ENCODE measurements at places on chromosomes 7 and 10. TPM values are rescaled to one million over a fixed set of nuclear protein-coding genes. Genes with fewer than 3 reads are reported as not detected.

Gene ANKRD30A
- not detected for polyA plus RNA-seq

Gene UBN2
- polyA plus RNA-seq = 2.0 TPM

Gene SPAG6
- 0.30 TPM for polyA plus RNA-seq

- peak; percentile 44 for DNase-seq
- H3K4me3 ChIP-seq = no peak overlapping the region
- H3K36me3 ChIP-seq = no peaks in the 10 kb centered on the region
- no peaks in the 10 kb centered on the region for H3K27me3 ChIP-seq
- H3K27ac ChIP-seq = no peak overlapping the region
- peaks cover 7% of the 10 kb centered on the region for H3K4me1 ChIP-seq
Observed at GRCh38 chr7:159020987-159021386, 123.7 kb downstream of the VIPR2 start.

DNA sequence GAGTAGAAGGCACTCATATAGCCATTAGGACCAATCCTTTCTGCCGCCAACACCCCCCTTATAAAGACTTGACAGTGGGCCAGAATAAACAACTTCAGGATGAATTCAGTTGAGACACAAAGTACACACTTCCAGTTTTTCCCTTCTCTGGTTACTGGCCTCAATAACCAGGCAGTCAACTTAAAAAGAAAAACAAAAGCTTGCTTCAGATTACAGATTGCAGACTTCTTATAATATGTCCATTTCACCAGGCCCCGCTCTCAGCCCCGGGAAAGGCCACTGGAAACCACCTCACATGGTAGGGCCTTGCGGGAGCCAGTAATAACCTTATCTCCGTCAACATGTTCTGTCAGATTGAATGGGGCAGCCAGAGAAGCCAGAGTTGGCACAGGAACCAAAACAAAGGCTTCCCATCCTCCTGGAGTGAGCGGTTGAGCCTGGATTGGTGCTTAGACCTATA lies 108.8 kb downstream of the EGFR start:
- DNase-seq = peak; percentile 75
- peaks cover 8% of the 10 kb centered on the region for H3K4me1 ChIP-seq
- H3K36me3 ChIP-seq = no peaks in the 10 kb centered on the region
- H3K27me3 ChIP-seq = no peaks in the 10 kb centered on the region
- no peak overlapping the region for H3K4me3 ChIP-seq

DNA sequence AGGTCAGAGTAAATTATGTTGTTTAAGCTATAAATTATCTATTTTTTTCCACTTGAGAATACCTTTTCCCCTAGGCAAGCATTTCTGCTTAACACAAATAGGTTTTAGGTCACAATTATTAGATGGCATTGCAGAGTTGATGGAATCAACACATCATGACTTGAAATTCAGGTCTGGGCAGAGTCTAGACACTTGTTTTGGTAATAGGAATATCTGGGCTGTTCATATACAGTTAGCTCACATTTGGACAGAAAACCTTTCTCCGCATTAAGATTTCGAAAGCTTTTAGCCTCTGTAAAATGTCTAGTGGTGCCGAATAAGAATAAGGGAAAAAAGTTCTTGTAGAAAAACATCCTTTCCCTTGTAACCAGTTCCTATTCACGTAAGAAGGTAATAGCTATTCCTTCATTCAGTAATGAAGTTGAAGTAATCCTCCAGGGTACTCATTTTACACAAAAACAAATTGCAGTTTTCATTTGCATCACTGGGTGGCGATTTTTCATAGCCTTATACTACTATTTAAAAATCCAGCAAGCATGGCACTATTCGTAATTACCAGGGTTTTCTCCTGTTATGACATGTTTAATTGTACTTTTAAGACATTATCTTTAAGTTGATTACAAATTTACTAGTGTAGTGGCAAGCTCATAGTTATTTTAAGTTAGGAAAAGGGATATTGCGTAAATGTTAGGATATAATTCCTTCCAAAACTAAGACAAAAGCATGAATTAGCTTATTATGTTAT lies 37.0 kb downstream of the RPA3 start:
- no peak overlapping the region for H3K4me3 ChIP-seq
- H3K27ac ChIP-seq = no peak overlapping the region
- no peaks in the 10 kb centered on the region for H3K36me3 ChIP-seq

- no peaks in the 10 kb centered on the region for H3K36me3 ChIP-seq
- H3K4me1 ChIP-seq = no peaks in the 10 kb centered on the region
- H3K27me3 ChIP-seq = no peaks in the 10 kb centered on the region
- peak; percentile 98 for DNase-seq
- no peak overlapping the region for H3K27ac ChIP-seq
- peak overlapping the region; percentile 50 for H3K4me3 ChIP-seq
Observed at GRCh38 chr7:25950488-25951413, 201.2 kb upstream of the NFE2L3 start.

GRCh38 chr10:28432210-28432676 lies 100.7 kb upstream of the WAC start:
- H3K36me3 ChIP-seq = no peaks in the 10 kb centered on the region
- no peaks in the 10 kb centered on the region for H3K4me1 ChIP-seq
- H3K27ac ChIP-seq = no peak overlapping the region
- H3K4me3 ChIP-seq = no peak overlapping the region

DNA sequence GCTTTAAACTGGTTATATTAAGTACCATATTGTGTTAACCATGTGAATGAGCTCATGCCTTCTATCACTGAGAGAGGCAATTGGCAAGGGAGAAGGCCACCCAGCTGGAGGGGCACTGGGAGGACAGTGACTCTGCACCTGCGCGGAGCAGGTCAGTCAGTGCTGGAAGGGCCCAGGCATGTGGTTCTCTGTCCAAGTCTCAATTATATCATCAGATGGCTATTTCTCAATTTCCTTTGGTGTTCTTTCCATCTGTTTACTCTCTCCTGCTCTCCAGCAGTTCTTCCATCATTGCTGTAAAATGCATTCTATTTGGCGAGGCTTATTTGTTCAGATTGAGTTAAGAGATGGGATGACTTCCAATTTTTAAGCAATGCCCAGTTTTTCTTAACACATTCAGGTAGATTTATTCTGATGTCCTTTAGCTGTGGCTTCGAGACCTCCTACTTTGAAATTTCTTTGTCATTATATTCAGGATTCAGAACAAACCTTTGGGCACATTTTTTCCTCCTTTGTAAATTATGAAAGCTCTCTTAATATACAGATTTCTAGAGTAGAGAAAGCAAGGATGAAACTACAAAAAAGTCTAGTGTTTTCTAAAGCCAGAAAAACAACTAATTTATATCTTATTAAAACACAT lies 159.3 kb downstream of the BMPER start:
- H3K4me1 ChIP-seq = no peaks in the 10 kb centered on the region
- no peaks in the 10 kb centered on the region for H3K36me3 ChIP-seq
- H3K27me3 ChIP-seq = no peaks in the 10 kb centered on the region
- no peak overlapping the region for H3K4me3 ChIP-seq
- no peak overlapping the region for H3K27ac ChIP-seq

DNA sequence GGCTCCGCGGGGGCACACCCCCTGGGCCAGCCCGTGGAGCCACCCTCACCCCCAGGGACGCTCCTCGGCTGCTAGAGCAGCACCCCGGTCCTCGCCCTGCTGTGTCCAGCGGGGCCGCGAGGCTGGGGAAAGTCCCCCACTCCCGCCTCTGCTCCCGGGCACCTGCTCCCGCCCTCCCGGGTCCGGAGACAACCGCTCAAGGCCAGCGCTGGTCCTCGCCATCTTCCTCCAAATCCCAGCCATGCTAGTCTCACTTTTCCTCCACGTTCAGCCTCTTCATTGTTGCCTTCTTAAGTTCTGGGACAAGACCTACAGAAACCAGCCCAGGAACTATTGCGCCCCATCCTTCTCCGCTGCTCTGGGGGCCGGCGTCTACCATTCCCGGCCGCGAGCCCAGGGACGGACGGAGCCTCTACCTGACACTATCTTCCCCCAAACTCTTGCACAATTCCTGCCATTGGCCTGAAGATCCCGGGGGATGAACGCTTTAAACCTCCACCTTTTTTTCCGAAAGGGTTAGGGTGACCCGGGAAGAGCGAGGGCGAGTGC lies 4.8 kb upstream of the KCP start:
- DNase-seq = no peak
- no peaks in the 10 kb centered on the region for H3K27me3 ChIP-seq
- no peak overlapping the region for H3K27ac ChIP-seq
- H3K4me3 ChIP-seq = no peak overlapping the region
- no peaks in the 10 kb centered on the region for H3K36me3 ChIP-seq

DNA sequence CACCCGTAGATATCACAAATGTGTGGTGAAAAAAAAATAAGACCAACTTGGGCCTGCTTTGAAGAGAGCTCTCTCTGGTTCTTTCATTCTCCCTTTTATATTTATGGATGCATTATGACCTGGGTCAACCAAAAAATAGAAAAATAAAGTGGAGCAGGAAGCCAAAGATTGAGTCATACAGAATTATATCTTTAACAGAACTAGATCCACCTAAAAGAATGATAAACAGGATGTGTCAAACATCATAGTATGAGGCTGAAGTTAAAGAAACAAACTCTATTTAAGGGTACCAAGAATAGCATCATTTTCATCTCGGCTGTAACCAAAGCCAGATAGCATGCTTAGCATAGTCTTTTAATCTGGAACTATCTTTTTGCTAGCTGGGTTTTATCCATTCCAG lies 28.8 kb upstream of the NMT2 start:
- no peaks in the 10 kb centered on the region for H3K4me1 ChIP-seq
- no peaks in the 10 kb centered on the region for H3K27me3 ChIP-seq
- DNase-seq = no peak

DNA sequence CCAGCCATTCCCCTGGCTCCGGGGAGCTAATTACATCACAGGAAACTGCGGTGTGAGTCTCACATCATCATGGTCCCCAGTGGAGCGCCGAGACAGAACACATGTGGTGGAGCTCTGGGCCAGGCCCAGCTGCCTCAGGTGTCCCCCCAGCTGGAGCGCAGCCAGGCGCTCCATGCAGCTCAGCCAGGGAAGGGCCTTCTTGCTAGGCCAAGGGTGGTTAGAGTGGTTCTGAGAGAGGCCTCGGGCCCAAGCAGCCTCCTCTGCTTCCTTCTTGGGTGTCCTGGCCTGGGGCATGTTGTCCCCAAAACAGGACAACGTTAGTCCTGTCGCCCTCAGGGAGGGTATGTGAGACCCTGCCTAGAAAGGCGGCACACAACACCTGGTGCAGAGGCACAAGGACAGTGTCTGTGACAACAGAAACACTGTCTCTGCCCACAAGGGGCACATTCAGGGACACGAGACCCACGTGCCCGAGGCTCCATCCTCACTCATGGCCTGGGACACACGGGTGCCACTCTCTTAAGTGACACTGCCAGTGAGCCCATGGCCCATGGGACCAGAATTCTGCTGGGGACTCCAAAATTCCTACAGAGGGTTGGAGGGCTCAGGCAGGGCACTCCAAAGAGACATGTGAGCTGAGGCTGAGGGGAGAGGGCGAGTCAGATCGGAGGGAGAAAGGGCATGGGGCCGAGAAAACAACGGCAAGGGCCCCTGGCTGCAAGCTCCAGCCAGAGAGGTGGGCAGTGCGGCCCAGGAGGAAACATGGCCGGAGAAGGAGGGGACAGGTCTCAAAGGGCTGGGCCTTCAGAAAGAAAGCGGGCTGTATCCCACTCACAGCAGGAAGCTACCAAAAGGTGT lies 37.0 kb upstream of the RET start:
- peak; percentile 52 for DNase-seq
- H3K36me3 ChIP-seq = no peaks in the 10 kb centered on the region
- no peak overlapping the region for H3K4me3 ChIP-seq
- H3K4me1 ChIP-seq = no peaks in the 10 kb centered on the region
- H3K27ac ChIP-seq = no peak overlapping the region

GRCh38 chr10:24915304-24915703 lies 37.1 kb downstream of the PRTFDC1 start:
- H3K4me1 ChIP-seq = no peaks in the 10 kb centered on the region
- H3K27ac ChIP-seq = no peak overlapping the region
- no peak overlapping the region for H3K4me3 ChIP-seq
- no peaks in the 10 kb centered on the region for H3K36me3 ChIP-seq

- no peak overlapping the region for H3K4me3 ChIP-seq
- no peaks in the 10 kb centered on the region for H3K4me1 ChIP-seq
- DNase-seq = no peak
- H3K27ac ChIP-seq = no peak overlapping the region
- no peaks in the 10 kb centered on the region for H3K27me3 ChIP-seq
Observed at GRCh38 chr10:13143766-13144165, 17.6 kb upstream of the MCM10 start.

DNA sequence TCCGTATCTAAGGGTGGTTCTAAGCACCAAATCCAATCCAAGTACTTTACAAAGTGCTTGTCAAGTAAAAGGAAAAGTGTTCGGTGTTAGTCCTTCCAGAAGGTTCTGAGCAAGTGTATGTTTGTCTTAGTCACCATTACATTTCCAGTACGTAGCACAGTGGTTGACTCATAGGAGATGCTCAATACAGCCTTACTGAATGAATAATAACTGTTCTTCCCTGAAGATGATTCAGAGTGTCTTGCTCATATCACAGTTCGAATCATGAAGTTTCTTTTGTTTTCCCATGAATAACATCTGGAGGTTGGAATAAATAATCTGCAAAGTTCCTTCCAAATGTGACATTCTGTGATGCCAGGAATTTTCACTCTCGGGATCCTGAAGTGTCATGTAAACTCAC lies 53.4 kb downstream of the WNT2 start:
- no peaks in the 10 kb centered on the region for H3K27me3 ChIP-seq
- H3K4me3 ChIP-seq = no peak overlapping the region
- DNase-seq = no peak
- no peaks in the 10 kb centered on the region for H3K36me3 ChIP-seq

DNA sequence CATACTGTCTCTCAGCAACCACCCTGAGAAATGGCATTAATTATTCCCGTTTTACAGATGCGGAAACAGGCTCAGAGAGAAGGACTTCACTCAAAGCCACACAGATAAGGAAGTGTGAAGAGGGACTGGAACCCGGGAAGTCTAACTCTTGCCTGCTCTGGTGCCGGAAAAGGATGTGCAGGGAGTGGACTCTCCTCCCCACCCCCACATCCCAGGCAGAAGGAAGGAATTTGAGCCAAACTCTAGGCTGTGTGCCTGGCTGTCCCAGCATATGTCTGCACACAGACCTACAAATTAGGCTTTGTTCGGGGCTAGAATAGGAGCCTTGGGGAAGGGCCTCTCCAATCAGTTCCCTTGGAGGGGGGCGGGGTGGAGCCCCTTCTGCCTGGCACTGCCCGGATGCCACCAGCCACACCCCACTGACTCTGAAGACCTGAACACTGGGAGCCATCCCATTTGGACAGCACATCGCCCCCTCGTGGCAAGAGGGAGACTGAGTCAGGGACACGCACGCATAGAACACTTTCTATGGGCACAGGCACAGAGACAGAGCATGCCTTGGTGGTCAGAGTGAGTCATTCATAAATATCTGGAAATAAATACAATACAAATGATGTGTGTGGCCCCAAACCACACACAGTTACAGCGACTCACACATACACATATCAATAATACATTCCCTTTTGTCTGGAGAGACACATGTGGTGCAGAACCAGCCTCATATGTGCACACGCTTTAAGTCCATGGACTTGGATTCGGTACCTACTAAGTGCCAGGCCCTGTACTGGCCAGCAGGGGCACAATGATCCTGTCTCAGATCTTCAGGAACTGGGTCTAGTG lies 13.1 kb downstream of the LZTS2 start:
- no peak overlapping the region for H3K27ac ChIP-seq
- peaks cover 4% of the 10 kb centered on the region for H3K27me3 ChIP-seq
- H3K4me1 ChIP-seq = no peaks in the 10 kb centered on the region
- DNase-seq = peak; percentile 90
- H3K36me3 ChIP-seq = no peaks in the 10 kb centered on the region
